Hypothalamus (tissue), 51 donors: ENCODE measurements at places on chromosomes 13 and 19.

DNA sequence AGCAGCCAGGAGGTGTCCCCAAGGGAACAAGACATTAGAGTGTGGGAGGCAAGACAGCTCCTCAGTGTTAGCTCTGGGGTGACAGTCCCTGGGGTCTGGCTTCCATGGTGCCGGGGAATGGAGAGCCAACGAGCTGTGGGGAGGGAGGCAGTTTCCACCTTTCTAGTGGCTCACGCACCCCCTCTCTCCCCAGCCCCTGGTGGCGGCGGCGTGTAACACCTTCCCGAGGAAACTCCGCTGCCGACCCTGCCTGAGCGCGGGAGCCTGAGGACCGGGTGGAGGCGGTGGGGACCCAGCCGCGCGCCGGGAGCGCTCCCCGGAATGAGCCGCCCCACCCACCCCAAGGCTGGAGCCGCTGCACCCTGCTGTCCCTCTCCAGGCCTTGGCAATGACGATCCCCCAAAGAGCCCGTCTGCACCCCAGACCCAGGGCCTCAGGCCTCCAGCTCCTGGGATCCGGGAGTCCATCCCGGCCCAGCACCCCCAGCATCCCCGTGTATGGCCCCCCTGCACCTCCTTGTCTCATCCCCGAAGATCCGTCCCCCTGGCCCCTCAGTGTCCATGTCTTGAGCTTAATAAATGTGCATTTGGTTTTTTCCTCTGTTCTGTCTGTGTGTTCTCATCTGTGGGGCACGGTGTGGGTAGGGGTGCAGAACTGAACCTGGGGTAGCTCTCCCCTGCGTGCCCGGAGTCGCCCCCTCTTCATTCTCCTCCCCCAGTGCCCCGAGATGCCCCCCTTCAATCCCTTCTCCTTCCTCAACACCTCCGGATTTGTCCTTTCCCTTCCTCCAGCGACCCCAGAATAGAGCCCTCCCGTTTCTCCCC is 622 bp upstream of the FXYD5 start:
- DNase-seq: no peak

- DNase-seq: no peak
These were observed 6.6 kb downstream of the SIRT2 start for GRCh38 chr19:38892841-38893240.

DNA sequence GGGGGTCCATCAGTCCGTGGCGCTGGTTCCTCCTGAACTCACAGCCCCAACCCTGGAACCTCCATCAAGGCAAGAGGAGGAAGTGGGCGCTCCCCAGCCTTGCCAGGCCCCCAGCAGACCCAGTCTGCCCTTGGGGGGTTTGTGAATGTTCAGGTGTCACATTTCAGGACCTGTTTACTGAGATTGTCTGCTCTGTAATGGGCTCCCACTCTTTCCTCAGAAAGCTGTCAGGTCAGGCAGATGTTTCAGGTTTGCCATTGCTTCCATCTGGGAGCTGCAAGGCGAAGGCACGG is 29.4 kb downstream of the TSSK6 start:
- DNase-seq: no peak

GRCh38 chr19:34918190-34918589 is 8.5 kb upstream of the ZNF30 start:
- no peak for DNase-seq

DNA sequence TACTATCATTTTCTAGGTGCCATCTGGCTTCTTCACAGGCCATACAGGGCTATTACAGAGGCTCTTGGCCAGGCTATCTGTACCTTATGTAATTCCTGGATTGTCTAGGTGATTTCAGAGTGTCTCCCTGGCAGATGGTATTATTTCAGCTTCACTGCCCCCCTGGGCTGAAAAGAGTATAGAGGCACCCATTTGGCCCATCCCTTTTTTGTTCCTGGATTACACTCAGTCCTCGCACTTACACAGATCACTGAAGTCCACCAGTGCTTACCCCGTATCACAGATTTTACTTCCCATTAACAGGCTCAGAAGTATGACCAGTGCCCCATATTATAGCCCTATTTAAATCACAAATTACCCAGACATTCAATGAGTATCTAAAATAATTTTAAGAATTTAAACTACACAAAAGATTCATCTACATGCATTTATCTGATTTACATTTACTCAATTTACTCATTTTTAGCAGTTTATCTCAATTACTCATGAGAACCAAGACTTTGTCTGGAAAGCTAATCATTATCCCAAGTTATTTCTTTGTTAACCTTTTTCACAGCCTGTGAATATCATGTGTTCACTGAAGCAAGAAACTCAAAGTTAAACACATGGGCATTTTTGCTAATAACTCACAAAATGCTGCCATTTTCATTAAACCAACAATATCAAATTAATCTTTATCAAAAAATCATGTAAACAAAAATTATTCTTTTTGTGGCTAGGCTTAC is 121.0 kb downstream of the PCDH20 start:
- DNase-seq: no peak

- DNase-seq: no peak
These were observed 385.9 kb upstream of the SPRY2 start for GRCh38 chr13:80726868-80727267.

- no peak for DNase-seq
These were observed 25.4 kb downstream of the PAK4 start for GRCh38 chr19:39150807-39151600.

GRCh38 chr19:51653162-51653561 is 6.5 kb upstream of the SIGLEC14 start:
- no peak for DNase-seq

DNA sequence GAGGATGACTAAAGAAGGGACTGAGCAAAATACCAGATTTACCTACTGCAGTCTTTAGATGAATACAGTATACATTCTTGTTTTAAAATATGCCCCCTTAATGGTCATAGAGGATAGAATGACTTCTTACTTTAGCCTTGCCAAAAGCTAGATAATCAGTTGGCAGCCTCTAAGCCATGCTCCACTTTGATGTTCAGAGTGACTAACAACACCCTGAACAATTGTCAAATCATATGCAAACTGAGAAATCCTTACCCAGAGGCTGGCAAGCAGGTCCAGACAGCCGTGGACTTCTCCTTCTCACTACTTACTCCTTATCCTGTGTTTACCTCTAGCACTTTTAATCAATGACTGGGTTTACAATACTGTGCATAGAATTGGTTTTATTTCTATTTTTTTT is 23.6 kb upstream of the PHF11 start:
- no peak for DNase-seq

DNA sequence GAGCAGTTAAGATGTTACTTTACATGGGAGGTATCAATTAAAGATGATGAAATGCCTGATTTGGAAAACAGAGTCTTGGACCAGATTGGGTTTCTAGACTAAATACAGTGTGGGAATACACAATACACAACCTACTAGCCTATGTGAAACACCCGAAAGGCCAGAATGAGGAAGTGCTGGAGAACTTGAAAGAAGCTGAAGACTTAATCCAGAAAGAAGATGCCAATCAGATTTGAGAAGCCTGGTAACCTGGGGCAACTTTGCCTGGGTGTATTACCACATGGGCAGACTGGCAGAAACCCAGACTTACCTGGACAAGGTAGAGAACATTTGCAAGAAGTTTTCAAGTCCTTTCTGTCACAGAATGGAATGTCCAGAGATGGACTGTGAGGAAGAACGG is 43.2 kb downstream of the N4BP2L1 start:
- DNase-seq: no peak

GRCh38 chr13:108176685-108177274 is 38.6 kb downstream of the LIG4 start:
- no peak for DNase-seq

DNA sequence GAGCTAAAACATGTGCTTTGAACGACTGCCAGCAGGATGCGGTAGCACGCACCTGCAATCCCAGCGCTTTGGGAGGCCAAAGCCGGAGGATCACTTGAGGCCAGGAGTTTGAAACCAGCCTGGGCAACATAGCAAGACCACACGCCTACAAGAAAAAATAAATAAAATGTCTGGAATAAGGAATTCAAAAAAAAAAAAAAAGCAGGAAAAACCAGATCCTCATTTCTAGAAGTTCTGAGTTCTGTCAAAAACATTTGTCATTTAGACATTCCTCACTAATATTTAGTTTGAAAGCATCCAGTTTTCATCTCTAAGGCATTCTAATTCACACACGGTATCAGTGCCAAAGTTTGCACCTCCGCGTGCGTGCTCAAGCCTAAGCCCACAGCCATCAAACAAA is 36.9 kb upstream of the USE1 start:
- DNase-seq: no peak

- no peak for DNase-seq
These were observed 9.8 kb downstream of the ZGLP1 start for GRCh38 chr19:10299545-10300458.

DNA sequence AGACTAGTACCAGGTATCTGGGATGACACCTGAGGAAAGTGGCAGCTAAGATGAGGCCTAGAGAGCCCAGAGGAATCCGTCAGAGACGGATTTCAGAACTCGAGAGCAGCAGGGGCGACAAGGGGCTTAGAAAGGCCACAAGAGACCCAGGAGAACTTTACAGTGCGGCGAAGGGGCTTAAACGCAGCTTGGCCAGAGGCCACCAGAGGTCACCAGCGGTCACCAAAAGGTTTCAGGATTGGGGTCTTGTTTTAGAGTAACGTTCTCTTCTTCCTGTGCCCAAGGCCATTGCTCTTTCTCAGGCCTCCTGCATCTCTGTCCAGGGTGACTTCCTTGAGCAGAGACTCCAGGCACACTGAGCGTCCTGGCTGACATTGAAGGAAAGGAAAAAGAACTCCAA is 2.2 kb downstream of the ZSCAN22 start:
- no peak for DNase-seq

DNA sequence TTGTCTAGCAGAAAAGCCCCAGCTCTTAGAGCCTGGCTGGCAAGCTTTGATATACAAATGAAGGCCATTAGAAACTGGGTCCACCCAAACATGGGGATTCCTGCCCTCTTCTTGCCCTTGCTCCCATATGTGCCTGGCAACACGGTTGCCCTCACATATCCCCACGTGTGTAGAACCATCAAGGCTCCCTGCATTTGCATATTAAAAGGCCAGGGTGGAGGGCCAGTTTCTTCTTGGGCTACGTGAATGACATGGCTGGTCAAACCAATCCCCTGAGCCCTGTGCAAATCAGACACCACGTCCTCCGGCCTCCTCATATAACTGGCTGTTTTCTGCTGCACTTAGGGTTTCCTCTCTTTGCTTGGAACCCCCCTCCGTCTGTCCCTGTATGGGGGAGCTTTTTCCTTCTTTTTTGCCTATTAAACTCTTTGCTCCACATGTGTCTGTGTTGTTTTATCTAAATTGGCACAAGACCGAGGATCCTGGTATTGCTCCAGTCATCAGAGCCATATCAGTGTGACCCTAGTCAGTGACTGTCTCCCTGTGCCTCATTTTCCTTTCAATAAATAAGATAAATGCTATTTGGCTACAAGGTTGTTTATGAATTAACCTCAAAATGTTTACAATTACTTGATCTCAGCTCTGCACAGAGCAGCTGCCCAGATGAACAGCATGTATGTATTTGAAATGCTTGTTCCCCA is 30.3 kb upstream of the CEACAM1 start:
- no peak for DNase-seq

DNA sequence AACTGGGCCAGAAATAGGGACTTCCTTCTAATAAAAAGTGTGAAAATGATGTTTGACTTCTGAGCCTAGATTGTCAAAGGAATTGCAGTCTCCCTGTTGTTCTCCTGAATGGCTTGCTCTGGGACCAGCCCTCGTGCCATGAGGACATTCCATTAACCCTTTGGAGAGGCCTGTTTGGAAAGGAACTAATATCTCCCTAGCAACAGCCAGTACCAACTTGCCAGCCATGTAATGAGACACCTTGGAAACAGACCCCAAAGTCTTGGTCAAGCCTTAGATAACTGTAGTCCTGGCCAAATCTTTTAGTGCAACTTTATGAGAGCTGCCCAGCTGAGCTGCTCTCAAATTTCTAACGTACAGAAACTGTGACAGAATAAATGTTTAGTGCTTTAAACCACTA is 8.2 kb upstream of the SIAH3 start:
- no peak for DNase-seq

DNA sequence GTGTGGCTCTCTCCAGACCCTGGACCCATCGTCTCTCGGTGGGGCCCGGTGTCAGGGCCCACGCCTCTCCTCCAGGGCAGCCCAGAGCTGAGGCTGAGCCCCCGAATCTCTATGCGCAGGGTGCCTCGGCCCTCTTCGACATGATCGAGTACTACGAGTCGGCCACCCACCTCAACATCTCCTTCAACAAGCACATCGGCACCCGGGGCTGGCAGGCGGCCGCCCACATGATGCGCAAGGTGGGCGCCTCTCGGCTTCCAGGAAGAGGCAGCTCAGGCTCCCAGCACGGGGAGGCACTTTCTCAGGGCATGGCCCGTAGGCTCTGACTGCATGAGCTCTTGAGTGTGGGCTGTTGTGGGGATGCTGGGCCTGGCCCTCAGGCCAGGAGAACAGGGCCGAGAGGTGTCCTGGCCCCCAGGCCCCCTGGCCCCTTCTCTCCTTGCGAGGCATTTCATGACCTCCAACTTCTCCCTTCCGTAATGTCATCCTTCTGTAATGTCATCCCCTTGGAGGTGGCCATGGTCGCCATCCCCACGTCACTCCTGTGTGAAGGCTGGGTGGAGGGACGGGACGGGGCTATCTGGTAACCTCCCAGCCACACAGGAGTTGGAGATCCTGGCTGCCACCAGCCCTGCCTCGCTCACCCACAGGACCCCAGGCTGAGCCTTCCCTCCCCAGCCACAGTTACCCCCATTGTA is 19.4 kb downstream of the NKPD1 start:
- DNase-seq: no peak

DNA sequence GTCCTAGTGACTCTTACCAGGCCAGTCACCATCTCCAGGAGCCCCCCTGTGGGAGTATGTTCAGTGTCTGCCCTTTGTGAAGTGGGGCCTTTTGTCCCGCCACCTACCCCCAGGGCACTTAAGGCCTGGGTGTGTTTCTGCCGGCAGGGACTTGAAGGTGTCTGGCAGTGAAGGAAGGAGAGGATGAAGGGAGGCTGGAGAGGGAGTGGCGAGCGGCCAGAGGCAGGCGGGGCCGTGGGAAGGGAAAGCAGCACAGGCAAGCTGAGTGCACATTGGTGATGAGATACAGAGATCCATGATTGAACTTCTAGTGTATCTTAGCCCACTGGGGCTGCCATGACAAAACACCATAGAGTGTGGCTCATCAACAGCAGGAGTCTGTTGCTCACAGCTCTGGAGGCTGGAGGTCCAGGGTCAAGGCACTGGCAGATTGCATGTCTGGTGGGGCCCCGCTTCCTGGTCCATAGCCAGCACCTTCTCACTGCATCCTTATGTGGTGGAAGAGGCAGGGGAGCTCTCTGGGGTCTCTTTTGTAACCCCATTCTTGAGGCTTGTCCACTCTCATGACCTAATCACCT is 17.5 kb downstream of the CUL4A start:
- no peak for DNase-seq

DNA sequence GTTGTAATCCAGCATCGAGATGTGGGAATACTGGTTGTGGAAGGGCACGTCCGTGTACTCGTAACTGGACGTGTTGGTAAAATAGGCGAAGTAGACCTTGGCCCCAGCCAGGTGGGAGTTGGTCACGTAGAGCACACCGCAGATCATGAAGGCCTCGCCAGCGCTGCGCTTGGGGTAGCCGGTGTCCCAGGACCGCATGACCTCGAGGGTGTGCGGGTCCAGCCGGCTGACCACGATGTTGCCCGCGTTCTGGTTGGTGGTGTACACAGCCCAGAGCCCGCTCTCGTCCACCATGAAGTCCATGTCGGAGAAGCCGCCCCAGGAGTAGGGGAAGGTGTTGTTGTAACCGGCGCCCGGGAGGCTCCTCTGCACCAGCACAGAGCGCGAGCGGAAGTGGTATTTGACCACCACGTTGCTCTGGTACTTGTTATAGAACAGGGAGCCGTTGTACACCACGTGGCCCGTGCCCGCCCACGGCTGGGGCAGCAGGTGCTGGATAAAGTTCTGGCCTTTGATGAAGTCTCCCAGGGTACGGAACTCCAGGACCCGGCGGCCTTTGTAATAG is 19.2 kb downstream of the PIN1 start:
- DNase-seq: no peak

GRCh38 chr13:101452519-101453485 is at the start of gene ITGBL1:
TSS of gene ITGBL1 (plus strand) at chr13:101452675. CDS start at chr13:101452834, 159 bp downstream.
- DNase-seq: no peak
